Activated CD4-positive, alpha-beta T cell treated with anti-CD3 and anti-CD28 coated beads, Interleukin-2, amount 10 ng/mL, durations not matched to agents 24 days and 14 days (primary cell): ENCODE measurements at places on chromosomes 7 and 10. TPM values are rescaled to one million over a fixed set of nuclear protein-coding genes. Genes with fewer than 3 reads are reported as not detected.

The CTAGE6 gene
- 0.52 and 1.5 TPM in 2 replicates for total RNA-seq

The GATA3 gene
- 79.7 and 81.0 TPM in 2 replicates for total RNA-seq

The FAM25A gene
- total RNA-seq: not detected in 2 replicates

The PRKCQ gene
- total RNA-seq: 36.0 TPM in 2 replicates

The NACAD gene
- total RNA-seq: 0.09 and 0.31 TPM in 2 replicates

The VWA2 gene
- not detected in 2 replicates for total RNA-seq

The RELN gene
- total RNA-seq: not detected in 2 replicates

The BMPR1A gene
- 10.5 and 10.9 TPM in 2 replicates for total RNA-seq

The CAV1 gene
- 0.12 and 0.17 TPM in 2 replicates for total RNA-seq

The PANK1 gene
- 4.8 and 4.9 TPM in 2 replicates for total RNA-seq

The SHLD2 gene
- 38.9 and 42.2 TPM in 2 replicates for total RNA-seq

The ACTL6B gene
- total RNA-seq: not detected in 2 replicates

The ZNF655 gene
- total RNA-seq: 76.2 and 76.4 TPM in 2 replicates

The GRB10 gene
- total RNA-seq: 1.4 and 3.6 TPM in 2 replicates

The MYO1G gene
- 283 and 290 TPM in 2 replicates for total RNA-seq

The LRRTM3 gene
- total RNA-seq: not detected in 2 replicates

The EPC1 gene
- total RNA-seq: 32.3 and 34.3 TPM in 2 replicates

The NKX6-2 gene
- total RNA-seq: not detected in 2 replicates

The KLF14 gene
- not detected in 2 replicates for total RNA-seq
